Lung microvascular endothelial cell (primary cell): ENCODE measurements at places on chromosomes 7 and 10. TPM values are rescaled to one million over a fixed set of nuclear protein-coding genes. Genes with fewer than 3 reads are reported as not detected.

GRCh38 chr10:69968830-69969229, 83.8 kb upstream of the MACROH2A2 start:
- DNase-seq = no peak

DNA sequence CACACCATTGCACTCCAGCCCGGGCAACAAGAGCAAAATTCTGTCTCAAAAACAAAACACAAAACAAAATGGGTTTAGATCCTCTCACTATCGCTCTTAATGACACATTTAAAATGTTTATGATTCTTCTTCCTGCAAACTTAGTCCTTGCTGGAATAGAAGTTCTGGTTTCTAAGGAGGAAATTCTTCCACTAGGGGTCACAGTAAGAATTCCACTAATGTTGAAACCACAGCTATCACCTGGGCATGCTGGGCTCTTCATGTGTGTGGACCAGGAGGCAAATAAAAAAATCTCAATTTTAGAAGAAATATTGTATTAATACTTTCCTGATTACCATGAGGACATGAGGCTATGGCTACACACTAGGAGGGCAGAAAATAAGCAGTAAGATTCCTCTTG, 915.8 kb downstream of the TYW1 start:
- no peak for DNase-seq

The SSC4D gene
- total RNA-seq = 0.22 and 0.40 TPM in 2 replicates

GRCh38 chr7:149774237-149775175, 1.1 kb upstream of the ZNF467 start:
- DNase-seq = no peak

- DNase-seq = no peak
These were observed 289.5 kb upstream of the MKLN1 start for GRCh38 chr7:131038153-131038552.

DNA sequence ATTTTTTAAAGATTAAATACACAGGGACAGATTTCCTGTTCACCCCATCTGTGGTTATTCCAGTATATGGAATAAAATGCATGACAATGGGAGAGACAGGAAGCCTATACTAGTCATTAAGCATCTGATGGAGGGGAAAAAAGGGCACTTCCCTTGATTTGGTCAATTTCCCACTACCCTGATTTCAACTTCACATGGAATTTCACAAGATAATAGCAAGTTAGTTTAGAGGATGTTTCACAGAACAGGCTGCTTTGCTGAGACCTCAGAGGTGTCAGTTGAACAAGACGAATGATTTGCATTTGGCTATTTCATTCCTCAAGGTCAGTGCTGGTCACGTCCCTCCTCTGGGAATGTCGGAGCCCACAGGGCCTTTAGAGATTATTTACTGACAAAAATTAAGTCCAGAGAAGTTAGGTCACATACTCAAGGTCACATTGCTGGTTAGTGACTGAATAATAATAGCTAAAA, 4.7 kb upstream of the ITPRIP start:
- DNase-seq = peak; percentile 95

The LIPK gene
- not detected in 2 replicates for total RNA-seq

DNA sequence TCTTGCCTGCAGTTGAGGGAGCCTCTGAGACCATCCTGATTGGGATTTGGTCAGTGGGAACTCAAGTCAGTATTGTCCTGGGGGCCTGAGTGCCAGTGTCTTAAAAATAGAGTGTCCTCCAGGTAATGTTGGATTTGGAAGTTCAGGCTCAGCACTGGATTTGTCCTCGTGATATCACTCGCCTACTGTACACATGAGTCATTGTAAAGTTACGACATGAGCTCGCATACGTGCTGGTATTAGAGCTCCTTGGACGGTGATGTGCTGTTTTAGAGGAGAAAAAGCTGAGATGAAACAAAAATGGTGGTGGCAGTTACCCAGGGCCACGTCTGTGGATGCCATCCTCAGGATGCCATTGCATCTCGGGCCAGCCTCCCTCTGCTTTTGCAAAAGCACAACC, 78.2 kb downstream of the MGMT start:
- no peak for DNase-seq

DNA sequence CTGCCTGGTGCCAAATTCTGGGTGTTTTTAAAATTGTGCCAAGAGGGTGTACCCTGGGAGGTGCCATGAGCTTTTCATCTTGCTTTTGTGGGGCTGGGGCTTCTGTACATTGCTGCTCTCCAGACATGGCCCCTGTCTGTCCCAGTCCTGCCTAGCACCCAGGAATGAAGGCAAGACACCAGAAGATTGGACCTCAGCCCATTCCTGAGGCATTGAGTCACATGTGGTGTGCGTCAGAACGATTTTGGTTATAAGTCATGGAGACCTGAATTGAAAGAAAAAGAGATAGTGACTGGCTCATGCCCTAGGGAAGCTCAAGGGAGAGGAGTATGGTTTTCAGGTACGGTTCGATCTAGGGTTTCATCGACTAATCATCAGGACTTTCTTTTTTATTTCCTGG, 493.2 kb downstream of the TYW1 start:
- no peak for DNase-seq

DNA sequence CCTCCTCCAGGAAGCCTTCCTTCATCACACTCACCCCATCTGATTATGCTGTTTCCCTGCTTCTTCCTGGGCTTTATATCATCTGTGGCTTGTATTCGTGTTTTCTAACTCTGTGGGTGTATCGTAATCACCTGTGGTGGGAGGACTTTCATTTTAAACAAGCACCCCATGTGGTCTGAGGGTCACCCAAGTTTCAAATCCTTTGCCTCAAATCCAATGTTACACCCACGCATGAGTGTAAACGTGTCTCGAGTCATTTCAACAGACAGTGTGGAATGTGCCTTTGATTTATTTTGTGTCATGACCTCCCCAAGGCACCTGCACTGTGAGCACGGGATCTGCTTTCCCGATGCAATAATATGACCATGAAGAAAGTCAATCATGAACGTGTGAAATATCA, 17.5 kb upstream of the LYZL2 start:
- no peak for DNase-seq

DNA sequence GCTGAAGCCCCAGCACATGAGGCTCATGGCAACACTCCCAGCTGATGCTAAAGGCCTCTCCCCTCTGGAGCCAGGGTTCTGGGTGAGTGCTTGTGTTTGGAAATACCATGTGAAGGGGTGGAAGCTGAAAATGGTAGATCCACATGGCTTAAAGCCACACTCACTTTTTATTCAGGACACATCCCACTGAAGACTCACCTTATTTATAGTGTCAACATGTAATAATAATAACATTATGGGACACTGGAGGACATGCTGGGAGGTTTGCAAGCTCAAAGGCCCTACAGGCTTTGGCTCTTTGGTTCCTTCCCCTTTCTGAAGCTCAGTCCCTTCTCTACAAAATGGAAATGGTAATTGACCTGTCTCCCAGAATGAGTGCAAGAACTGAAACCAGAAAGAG, 318.0 kb downstream of the GRID1 start:
- no peak for DNase-seq

DNA sequence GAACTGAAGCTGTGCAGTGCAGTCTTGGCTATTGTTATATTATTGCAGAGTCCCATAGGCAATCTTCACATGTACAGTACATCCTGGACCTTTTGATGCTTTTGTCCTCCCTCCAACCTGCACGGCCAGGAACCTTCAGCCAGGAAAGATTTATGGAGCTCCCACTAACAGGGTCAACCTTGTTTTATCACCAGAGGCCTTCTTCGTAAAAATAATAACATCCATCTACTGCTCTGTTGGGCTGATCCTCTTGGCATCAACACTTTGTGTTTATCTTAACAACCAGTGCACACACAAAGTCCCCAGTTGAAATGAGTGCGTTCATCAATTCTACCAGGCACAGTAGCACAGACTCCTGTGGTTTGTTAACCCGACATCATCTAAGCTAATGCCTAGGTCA, 72.4 kb downstream of the AGMO start:
- peak; percentile 78 for DNase-seq

The CALML5 gene
- total RNA-seq = not detected in 2 replicates

The ACTA2 gene
- 3.2 and 12.0 TPM in 2 replicates for total RNA-seq

- no peak for DNase-seq
These were observed 2.6 kb downstream of the FLNC start for GRCh38 chr7:128832880-128833147.

The DDC gene
- total RNA-seq = not detected in 2 replicates

DNA sequence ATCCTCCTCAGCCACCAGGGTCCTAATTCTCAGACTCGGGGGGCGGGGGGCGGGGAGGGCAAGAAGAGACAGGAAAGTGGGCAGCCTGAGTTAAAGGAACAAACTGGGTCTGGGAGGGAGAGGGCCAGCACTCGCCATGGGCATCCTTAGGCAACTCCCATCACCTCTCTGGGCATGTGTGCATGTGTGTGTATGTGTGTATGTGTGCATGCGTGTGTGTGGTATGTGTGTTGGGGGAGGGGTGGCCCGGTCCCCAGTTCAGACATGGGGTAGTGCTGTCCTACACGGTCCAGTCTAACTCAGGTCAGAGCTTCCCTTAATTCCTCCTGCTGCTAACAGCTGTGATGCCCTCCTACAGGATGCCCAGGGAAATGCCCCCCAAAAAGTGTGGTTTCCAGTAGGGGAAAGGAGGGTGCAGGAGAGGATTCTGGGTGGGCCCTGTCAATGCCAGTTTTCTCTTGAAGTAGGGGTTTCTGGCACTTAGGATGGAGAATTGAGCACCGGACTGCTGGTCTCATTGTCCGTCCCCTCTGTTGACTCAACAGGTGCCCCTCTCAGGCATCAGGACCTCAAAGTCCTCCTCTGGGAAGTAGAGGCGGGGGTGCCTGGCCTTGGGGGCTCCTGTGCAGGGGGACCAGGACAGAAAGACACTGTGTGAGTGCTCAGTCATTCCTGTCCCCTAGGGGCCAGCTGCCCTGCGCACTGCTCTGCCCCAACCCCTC, 15.1 kb upstream of the ZMIZ1 start:
- no peak for DNase-seq

The TMEM229A gene
- total RNA-seq = not detected in 2 replicates

GRCh38 chr10:69878038-69878437, 76.3 kb downstream of the COL13A1 start:
- no peak for DNase-seq

DNA sequence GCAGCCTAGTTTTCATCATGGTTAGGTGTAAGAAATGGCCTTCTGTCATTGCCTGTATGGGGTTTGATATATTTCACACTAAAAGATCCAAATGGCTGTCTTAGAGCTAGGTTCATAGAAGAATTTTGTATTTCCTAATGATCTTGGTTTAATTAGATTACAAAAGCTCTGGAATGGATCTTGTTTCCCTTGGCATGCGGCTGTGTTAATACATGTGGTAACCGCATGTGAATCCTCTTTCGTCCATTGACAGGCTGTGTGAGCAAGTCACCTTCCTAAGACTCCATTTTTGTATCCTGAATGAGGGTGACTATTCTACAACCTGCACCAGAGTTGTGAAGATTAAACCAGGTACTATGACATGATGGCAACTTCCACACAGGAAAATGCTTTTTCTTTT, 12.4 kb upstream of the FZD1 start:
- no peak for DNase-seq

The HHEX gene
- total RNA-seq = 38.8 and 62.1 TPM in 2 replicates

The ADAMTS14 gene
- not detected in 2 replicates for total RNA-seq

The DUSP5 gene
- 18.7 and 23.0 TPM in 2 replicates for total RNA-seq

- DNase-seq = no peak
These were observed 261.7 kb downstream of the EXOC4 start for GRCh38 chr7:133514551-133514950.

DNA sequence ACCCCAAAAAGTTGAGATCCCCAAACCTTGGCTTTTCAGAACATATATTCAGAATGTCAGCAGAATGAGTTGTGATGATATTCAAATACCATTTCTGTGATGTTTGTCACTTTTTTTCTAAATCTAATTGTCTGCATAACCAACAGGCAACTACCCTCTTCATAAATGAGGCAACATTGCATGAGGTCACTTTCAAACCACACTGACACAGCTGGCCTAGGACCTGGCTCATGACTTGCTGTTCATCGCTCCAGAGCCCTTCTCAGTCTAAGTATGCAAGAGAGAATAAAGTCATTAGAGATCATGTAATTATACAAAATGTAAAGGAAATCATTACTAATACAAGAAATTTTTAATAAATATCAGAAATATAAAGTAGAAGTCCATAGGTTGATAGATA, 681.9 kb downstream of the GRM8 start:
- no peak for DNase-seq

GRCh38 chr10:95196046-95196445, 2.0 kb downstream of the ACSM6 start:
- no peak for DNase-seq

- DNase-seq = no peak
These were observed 147.0 kb upstream of the SLC13A1 start for GRCh38 chr7:123346766-123347165.

GRCh38 chr7:133552079-133552478, 299.2 kb downstream of the EXOC4 start:
- DNase-seq = no peak

DNA sequence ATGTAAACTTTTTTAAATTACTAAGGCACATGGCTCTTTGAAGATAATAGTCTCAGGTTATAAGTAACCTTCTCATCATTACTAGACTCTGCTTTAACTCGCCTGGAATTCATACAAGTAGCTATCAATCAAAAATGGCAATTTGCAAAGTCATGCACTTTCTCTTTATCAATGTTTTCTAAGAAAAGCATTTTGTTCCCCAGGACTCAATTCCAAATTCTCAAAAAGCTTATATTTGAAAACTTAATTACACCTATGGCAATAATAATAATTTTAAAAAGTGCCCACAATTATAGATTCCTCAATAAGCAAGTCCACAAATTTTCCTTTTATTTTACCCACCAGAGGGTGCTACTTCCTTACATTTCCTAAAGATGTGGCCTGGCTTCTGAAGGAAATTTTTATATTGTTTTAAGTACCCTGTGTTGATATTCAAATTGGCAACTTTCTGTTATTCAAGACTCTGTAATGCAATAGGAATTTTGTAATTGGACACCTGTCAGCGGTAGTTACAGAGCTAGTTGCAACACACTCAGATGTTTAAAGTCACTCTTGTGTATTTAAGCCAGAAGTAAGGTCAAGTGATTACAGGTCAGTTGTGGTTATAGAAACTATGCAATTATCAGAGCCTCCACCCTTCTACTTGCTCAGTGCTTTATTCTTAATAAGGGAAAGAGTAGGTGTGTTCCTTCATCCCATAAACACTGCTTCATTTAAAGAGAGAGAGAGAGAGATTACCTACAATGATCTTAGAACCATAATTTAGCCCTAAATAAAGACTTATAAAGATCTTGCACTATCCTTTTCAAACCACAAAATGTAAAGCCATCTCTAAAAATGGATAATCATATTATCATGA, 47.1 kb upstream of the HYAL4 start:
- peak; percentile 70 for DNase-seq

- no peak for DNase-seq
These were observed 202.7 kb downstream of the HDAC9 start for GRCh38 chr7:18698258-18698734.
